NCI-H460 (cell line): ENCODE measurements at places on chromosomes 13 and 19. TPM values are rescaled to one million over a fixed set of nuclear protein-coding genes. Genes with fewer than 3 reads are reported as not detected.

GRCh38 chr13:78029901-78030300, 111.3 kb upstream of the EDNRB start:
- no peak for DNase-seq

- DNase-seq = no peak
Measured at GRCh38 chr19:45110851-45111266, 17.9 kb downstream of the PPP1R37 start.

GRCh38 chr19:32404213-32404932, 1.2 kb upstream of the DPY19L3 start:
- no peak for DNase-seq

GRCh38 chr19:39874404-39874803, 28.2 kb upstream of the FBL start:
- DNase-seq = no peak

DNA sequence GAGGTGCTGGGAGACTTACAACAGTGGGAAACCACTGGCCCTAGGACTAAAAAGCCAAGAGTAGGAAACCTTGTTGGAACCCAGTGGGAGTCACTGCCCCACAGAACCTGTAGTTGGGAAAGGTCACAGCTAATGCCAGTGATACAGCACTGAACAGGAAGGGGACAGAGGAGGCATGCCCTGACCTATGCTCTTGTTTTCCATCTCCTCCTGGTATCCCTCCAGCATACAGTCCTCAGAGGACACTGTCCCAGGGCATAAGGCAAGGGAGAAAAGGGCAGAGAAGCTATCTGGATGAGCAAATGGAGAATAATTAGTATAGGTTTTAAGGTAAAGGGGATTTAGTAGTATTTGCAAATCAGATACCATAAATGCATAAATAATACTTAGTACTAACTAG, 11.2 kb upstream of the TBC1D4 start:
- no peak for DNase-seq

DNA sequence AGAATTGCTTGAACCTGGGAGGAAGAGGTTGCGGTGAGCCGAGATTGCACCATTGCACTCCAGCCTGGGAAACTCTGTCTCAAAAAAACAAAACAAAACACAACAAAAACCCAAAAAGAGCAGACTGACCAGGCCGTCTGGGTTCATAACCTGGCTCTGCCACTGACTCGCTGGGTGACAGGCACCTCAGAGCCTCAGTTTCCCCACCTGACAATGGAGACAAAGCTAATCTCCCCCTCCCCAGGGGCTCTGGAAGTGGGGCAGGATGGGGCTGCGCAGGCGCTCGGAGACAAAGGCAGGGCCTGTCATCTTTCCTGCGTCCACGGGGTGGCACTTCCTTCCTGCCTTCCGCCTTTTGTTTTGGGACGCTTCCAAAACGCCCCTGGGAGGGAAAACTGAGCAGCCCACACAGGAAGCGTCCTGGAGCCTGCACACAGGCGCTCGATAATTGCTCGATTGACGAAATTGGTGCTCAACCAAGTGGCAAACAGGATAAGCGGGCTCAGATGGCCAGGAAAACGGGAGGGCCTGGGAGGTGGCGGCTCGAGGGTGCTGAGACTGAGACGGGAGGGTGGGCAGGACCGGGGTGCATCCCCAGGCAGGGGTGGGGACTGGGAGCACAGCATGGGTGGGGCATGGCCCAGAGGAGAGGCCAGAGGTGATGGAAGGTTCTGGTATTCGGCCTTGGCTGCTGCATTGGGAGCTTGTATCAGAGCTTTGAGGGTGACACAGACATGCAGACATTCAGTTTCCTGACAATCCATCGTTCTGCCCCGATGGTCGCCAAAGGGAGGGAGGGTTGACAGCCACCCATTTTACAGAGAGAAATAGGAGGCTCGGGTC, 17.8 kb downstream of the SPC24 start:
- DNase-seq = peak; percentile 88

DNA sequence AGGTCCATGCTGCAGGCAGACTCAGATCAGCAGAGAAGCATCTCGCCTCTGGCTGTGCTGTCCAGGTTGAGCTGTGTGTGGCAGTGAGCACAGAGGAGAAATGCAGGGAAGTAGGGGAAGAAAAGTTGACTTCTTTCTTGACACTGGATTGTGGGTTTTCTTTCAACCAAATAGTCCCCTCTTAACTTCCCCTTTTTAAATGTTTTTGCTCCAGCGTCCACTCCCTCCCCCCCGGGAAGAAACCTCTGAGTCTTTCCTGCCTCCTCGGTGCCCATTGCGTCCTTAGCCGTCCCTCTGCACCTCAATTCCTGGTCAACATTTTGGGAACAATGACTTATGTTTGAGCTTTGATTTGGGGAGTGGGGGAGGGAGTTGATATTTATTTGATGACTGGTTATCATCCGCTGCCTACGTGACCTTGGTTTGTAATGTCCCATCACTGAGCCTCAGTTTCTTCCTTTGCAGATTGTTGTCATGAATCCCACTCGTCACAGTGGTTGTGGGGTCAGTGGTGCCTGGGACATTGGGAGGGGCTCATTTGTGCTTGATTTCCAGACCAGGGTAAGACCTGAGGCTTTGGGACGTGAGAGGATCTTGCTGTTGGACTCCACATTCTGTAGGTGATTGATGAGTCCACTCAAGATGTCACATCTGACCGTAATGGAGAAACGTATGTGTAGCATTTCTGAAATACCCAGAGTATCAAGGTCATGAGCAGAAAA, at the start of gene LILRB2:
Gene LILRB2, minus strand, starts transcription at position 104 of the 722 bp plus-strand sequence. CDS start 614 bp downstream, outside the sequence.
- no peak for DNase-seq

- no peak for DNase-seq
Measured at GRCh38 chr13:47397739-47398138, 500.9 kb upstream of the HTR2A start.

DNA sequence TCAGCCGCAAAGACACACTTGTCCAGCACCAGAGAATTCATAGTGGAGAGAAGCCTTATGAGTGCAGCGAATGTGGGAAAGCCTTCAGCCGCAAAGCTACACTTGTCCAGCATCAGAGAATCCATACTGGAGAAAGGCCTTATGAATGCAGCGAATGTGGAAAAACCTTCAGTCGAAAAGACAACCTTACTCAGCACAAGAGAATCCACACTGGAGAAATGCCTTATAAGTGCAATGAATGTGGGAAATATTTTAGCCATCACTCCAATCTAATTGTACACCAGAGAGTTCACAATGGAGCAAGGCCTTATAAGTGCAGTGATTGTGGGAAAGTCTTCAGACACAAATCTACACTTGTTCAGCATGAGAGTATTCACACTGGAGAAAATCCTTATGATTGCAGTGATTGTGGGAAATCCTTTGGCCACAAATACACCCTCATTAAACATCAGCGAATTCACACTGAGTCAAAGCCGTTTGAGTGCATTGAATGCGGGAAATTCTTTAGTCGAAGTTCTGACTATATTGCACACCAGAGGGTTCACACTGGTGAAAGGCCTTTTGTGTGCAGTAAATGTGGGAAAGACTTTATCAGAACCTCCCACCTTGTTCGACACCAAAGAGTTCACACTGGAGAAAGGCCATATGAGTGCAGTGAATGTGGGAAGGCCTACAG, 6.8 kb downstream of the ZNF134 start:
- no peak for DNase-seq

- no peak for DNase-seq
Measured at GRCh38 chr13:20053016-20053415, 94.5 kb downstream of the ZMYM2 start.

DNA sequence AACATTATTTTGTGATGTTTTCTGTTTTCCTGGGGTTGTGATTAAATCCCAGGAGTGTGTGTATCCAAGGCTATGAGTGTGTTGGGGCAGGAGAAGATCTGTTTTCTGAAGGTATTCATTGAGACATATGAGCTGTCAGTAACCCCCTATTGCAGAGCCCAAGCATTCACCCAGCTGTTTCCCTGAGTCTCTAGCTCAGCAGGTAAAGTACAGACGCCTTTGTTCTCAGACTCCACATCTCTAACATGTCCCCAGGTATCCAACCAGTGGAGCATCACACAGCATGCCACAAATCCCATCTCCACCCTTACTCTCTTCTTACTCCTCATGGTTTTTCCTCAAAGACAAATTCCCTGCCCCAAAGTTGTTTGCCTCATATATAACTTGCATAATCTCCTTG, 213.6 kb downstream of the PCDH20 start:
- DNase-seq = no peak

DNA sequence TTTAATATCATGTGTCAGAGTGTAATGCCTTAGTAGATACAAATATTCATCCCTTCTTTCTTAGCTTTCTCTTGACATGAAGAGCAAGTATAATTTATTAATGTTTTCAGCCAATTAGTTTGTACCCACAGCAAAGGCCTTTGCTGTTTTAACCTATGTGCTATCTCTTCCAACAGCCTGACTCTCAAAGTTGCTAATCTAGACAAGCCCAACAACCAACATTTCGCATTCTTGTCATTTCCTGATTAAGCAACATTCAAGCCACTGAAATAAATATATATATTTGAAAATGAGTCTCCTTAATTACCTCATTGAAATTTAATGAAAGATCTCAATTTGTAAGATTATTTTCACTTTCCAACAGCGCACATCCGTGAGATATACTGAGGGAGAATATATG, 18.5 kb downstream of the EPSTI1 start:
- no peak for DNase-seq

DNA sequence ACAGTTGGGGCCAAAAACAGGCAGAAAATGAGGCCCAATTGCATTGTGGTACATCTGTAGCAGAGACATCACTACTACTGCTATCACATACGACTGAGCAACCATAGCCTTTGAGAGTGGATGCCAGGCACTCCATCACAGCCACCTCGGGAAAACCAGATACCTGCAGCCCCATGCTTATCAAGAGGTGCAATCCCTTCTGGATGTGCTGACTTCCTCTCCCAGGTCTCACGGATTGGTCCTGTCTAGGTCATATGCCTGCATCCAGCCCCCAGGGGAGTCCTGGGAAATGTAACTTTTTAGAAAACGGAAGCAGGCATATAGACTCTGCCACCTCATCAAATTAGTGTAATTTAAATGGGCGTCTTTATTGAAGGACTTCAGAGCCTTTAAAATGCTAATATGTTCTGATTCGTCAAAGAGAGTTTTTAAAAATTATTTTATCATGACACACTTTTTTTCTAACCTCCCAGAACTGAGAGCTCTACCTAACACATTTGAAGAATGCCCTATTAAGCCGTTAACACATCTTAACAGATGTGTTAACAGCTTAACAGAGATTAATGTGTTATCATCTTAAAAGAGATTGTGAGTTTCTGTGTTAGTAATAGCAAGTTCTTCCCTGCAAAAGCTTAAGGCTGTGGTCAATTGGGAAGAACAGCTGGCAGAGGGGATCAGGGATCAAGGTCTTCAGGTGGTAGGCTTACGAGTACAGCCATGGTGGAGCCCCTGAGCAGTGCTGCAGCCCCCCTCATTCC, 63.9 kb downstream of the DLEU7 start:
- DNase-seq = no peak

DNA sequence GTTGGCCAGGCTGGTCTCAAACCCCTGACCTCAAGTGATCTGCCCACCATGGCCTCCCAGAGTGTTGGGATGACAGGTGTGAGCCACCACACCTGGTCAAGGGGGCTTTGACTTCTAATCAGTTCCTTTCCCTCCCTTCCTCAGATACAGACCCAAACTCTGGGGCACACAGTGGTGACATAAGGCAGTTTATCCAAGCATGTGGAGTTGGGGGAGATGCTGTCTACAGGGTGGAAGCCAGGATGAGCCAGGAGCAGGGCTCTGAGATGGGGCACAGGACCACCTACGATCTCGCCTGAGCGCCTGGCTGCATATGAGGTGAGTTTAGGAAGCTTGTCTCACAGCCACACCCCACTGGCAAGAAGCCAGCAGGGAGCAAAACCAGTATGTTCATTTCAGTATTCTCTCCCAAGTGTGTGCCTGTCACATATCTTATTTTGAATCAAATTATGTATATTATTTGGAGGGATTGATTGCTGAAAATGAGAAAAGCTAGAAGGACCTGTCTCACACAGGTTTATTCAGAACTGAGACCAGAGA, 67.7 kb downstream of the KCTD15 start:
- no peak for DNase-seq

DNA sequence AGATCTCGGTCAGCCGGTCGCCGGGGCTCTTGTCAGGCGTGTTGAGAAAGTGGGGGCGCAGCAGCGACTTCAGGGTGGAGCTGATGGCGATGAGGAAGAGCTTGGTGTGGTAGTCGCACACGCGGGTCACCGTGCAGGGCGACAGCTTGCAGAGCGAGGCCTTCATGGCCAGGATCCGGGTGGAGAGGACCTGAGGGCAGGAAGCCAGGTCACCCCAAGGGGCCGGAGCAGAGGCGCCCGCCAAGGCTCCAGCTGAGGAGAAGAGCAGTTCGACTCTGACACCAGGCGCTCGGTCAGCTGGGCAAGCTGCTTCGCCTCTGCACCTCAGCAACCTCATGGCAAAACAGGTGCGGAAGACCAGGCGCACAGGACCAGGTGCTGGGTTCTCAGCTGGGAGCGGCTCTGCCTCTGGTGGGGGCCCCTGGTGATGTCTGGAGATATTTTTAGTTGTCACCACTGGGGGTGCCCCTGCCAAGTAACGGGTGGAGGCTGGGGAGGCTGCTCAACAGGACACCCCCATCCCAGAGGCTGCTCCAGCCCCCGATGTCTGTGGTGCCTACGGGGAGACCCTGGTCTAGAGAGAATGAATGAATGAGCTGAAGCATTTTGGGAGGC, 15.9 kb downstream of the CFD start:
- DNase-seq = no peak

- peak; percentile 43 for DNase-seq
Measured at GRCh38 chr13:50320271-50320862, 305.1 kb downstream of the KCNRG start.

- peak; percentile 59 for DNase-seq
Measured at GRCh38 chr19:1811472-1811894, 593 bp downstream of the ATP8B3 start.

DNA sequence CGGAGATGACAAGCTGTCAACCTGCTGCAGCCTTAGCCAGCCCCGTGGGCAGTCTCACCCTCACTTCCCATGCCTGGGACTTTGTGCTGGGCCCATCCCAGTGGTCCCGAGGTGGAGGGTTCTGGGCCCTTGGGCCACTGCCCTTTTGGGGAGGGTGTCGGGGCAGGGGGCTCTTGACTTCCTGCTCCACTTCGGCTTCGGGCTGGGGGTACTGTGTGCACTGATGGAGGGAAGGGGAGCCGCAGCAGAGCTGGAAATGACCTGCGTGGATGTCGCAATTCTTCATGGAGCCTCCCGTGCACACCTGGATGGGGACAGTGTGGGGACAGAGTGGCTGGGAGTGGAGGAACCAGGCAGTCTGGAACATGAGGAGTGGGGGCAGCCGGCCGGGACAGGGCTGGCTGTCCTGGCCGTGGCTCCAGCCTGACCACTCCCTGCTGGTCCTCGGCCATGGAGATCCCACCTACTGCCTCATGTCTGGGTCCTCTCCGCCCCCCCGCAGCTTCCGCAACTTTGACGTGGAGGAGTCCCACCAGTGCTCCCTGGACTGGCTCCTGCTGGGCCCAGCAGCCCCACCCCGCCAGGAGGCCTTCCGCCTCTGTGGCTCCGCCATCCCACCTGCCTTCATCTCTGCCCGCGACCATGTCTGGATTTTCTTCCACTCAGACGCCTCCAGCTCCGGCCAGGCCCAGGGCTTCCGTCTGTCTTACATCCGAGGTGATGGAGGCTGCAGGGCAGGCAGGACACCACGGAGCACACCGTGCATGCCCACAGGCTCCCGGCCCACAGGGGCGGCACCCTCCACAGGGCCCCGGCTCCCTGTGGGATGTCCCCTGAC, 10.2 kb downstream of the LRP3 start:
- no peak for DNase-seq

GRCh38 chr13:113855012-113855921, 8.6 kb downstream of the GAS6 start:
- DNase-seq = no peak

- no peak for DNase-seq
Measured at GRCh38 chr19:35002037-35002535, 2.0 kb downstream of the GRAMD1A start.

Gene FFAR2
- total RNA-seq = not detected in 2 replicates

Gene LILRA1
- total RNA-seq = not detected in 2 replicates

Gene SGCG
- 0.10 and 0.29 TPM in 2 replicates for total RNA-seq
